T-helper 17 cell (primary cell): ENCODE measurements at places on chromosomes 6 and 20. TPM values are rescaled to one million over a fixed set of nuclear protein-coding genes. Genes with fewer than 3 reads are reported as not detected.

Gene LY6G5C
- 4.6 TPM for total RNA-seq

GRCh38 chr20:49644980-49645565 is 68.6 kb downstream of the B4GALT5 start:
- H3K27me3 ChIP-seq: no peaks in the 10 kb centered on the region
- H3K4me1 ChIP-seq: peaks cover 13% of the 10 kb centered on the region
- H3K27ac ChIP-seq: no peak overlapping the region
- no peak for DNase-seq

DNA sequence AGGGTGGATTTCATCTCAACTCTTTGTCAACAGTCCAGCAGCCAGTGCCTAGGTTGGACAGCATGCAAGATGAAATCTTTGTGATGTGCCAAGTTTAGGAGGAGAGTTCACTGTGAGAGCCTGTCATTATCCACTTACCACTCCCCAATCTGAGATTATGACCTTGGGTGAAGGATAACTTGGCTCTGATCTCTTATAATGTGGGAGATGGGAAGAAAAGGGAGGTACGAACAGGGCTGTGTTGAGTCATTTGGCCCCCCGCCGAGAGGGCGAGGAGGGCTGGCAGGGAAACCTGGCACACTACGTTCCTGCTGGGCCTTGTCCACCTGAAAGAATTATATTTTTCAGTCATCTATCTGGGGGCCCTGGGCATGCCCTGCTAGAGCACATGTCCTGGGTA is 35.8 kb downstream of the LAMA4 start:
- H3K36me3 ChIP-seq: no peaks in the 10 kb centered on the region
- H3K27ac ChIP-seq: no peak overlapping the region
- no peaks in the 10 kb centered on the region for H3K4me1 ChIP-seq
- no peak for DNase-seq
- no peak overlapping the region for H3K4me3 ChIP-seq

DNA sequence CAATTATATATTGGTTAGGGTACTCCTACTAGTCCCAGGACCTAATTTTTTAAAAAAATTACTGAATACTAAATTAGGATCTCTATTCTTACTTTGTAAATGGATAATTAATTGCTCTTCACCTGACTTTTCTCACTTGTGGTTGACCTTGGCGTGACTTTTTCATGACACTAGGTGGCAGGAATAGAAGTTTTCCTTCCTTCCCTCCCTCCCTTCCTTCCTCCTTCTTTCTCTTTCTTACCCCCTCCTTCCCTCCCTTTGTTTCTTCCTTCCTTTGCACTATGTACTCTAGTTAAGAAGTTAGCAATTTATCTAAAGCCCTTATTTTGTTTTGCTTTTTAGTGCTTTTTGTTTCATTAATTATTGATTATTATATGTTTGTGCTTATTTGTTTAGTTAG is 20.4 kb upstream of the HBS1L start:
- peaks cover 6% of the 10 kb centered on the region for H3K27me3 ChIP-seq
- H3K36me3 ChIP-seq: no peaks in the 10 kb centered on the region
- no peak for DNase-seq
- H3K4me1 ChIP-seq: peaks cover 3% of the 10 kb centered on the region

GRCh38 chr6:11277275-11278206 is 45.1 kb upstream of the NEDD9 start:
- H3K4me1 ChIP-seq: peaks cover 47% of the 10 kb centered on the region
- DNase-seq: no peak
- H3K27me3 ChIP-seq: no peaks in the 10 kb centered on the region

DNA sequence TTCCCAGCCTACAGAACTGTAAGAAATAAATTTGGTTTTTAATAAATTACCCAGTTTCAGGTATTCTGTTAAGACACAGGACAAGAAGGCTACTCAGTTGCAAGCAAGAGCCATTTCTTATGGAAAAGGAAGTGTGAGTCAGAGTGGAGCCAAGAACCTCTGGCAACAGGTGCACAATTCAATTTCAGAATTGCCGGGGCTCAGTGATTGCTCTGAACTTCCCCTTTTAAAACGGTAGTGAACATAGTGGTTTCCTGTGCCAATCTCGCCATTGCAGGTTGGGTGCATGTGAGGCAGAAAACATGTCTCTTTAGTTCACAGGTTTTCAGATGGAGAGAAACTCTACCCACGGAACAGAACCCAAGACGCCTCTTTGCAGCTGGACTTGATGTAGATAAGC is 16.4 kb downstream of the PIGT start:
- H3K27ac ChIP-seq: no peak overlapping the region
- H3K4me3 ChIP-seq: no peak overlapping the region
- no peak for DNase-seq
- peaks cover 2% of the 10 kb centered on the region for H3K36me3 ChIP-seq
- peaks cover 12% of the 10 kb centered on the region for H3K4me1 ChIP-seq

GRCh38 chr20:14832630-14833029 is 495.2 kb upstream of the FLRT3 start:
- no peak for DNase-seq
- H3K27ac ChIP-seq: no peak overlapping the region
- no peak overlapping the region for H3K4me3 ChIP-seq

- peak within 1 kb of the TSS; percentile 74 for H3K4me3 ChIP-seq
- peaks cover 7% of the 10 kb centered on the region for H3K4me1 ChIP-seq
- H3K27me3 ChIP-seq: peaks cover 40% of the 10 kb centered on the region
- H3K36me3 ChIP-seq: peaks cover 3% of the 10 kb centered on the region
These were observed at the start of gene TBXT for GRCh38 chr6:166167801-166168615. Gene TBXT (minus strand): TSS chr6:166167851. CDS start chr6:166167591, 260 bp downstream.

- H3K4me3 ChIP-seq: no peak overlapping the region
- DNase-seq: no peak
- no peaks in the 10 kb centered on the region for H3K27me3 ChIP-seq
- H3K36me3 ChIP-seq: peaks cover 10% of the 10 kb centered on the region
- H3K4me1 ChIP-seq: peaks cover 6% of the 10 kb centered on the region
- no peak overlapping the region for H3K27ac ChIP-seq
These were observed 124.4 kb downstream of the TCP11 start for GRCh38 chr6:35016502-35017321.

DNA sequence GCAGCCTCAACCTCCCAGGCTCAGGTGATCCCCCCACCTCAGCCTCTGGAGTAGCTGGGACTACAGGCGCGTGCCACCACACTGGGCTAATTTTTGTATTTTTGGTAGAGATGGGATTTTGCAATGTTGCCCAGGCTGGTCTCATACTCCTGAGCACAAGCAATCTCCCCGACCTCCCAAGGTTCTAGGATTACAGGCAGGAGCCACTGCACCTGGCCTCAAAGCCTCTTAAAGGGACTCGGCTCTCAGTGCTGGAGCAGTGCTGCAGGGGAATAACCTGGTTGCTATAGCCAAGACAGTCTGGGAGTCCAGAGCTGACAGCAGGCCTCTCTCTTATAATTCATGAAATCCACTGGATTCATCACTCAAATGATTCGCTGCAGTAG is 17.0 kb downstream of the GHRH start:
- H3K4me3 ChIP-seq: no peak overlapping the region
- no peak overlapping the region for H3K27ac ChIP-seq
- H3K27me3 ChIP-seq: no peaks in the 10 kb centered on the region
- H3K36me3 ChIP-seq: peaks cover 13% of the 10 kb centered on the region
- DNase-seq: no peak
- H3K4me1 ChIP-seq: no peaks in the 10 kb centered on the region

DNA sequence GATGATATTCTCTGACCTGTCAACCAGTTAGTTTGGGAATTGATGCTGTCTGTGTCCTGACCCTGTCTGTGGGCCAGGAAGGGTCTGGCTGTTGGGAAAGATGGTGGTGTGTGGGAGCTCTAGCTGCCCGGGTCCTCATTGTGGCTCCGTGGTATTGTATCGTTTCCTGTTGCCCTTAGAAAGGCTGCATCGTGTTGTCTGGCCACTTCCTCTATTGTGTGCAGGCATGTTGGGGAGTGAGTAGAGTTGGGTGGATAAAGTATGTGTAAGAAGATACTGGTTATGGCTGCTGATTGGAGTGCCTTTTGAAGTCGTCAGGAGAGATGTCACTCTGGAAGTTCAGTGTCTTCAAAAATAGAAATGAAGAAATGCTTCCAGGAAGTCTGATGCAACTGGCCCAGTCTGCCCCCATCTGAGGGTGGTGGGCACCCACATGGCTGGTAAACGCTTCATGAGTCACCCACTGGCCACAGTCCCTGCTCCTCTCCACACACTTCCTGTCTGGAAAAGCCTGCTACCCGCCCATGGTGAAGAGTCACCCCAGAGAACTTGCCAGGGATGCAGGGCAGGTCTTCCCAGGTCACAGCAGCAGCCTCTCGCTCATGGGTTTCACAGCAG is 27.9 kb downstream of the PPARD start:
- H3K36me3 ChIP-seq: peaks cover 8% of the 10 kb centered on the region
- H3K27me3 ChIP-seq: no peaks in the 10 kb centered on the region
- DNase-seq: no peak
- peak overlapping the region; percentile 58 for H3K4me3 ChIP-seq

GRCh38 chr20:21259346-21259745 is 43.8 kb upstream of the XRN2 start:
- DNase-seq: no peak
- no peak overlapping the region for H3K4me3 ChIP-seq
- H3K27me3 ChIP-seq: peaks cover 21% of the 10 kb centered on the region
- no peaks in the 10 kb centered on the region for H3K36me3 ChIP-seq
- no peak overlapping the region for H3K27ac ChIP-seq
- H3K4me1 ChIP-seq: no peaks in the 10 kb centered on the region

Gene TRIM26
- 51.2 TPM for total RNA-seq

- H3K27me3 ChIP-seq: no peaks in the 10 kb centered on the region
- H3K4me1 ChIP-seq: no peaks in the 10 kb centered on the region
- H3K36me3 ChIP-seq: no peaks in the 10 kb centered on the region
- no peak for DNase-seq
These were observed 124.5 kb upstream of the GJE1 start for GRCh38 chr6:142008016-142008735.

GRCh38 chr6:33078919-33079521 is 3.2 kb downstream of the HLA-DPB1 start:
- H3K4me3 ChIP-seq: peak overlapping the region; percentile 7
- no peak for DNase-seq
- peaks cover 50% of the 10 kb centered on the region for H3K4me1 ChIP-seq
- peak overlapping the region; percentile 68 for H3K27ac ChIP-seq

Gene METTL24
- not detected for total RNA-seq

GRCh38 chr20:41177636-41178035 is 40.3 kb downstream of the PLCG1 start:
- H3K27me3 ChIP-seq: no peaks in the 10 kb centered on the region
- H3K4me3 ChIP-seq: no peak overlapping the region
- H3K4me1 ChIP-seq: peaks cover 13% of the 10 kb centered on the region

Gene MATN4
- total RNA-seq: not detected

Gene POLH
- 13.3 TPM for total RNA-seq

Gene OR2H2
- not detected for total RNA-seq

Gene TBC1D22B
- 11.2 TPM for total RNA-seq

GRCh38 chr6:29490552-29490951 is 2.8 kb upstream of the MAS1L start:
- no peak overlapping the region for H3K4me3 ChIP-seq
- no peak overlapping the region for H3K27ac ChIP-seq

DNA sequence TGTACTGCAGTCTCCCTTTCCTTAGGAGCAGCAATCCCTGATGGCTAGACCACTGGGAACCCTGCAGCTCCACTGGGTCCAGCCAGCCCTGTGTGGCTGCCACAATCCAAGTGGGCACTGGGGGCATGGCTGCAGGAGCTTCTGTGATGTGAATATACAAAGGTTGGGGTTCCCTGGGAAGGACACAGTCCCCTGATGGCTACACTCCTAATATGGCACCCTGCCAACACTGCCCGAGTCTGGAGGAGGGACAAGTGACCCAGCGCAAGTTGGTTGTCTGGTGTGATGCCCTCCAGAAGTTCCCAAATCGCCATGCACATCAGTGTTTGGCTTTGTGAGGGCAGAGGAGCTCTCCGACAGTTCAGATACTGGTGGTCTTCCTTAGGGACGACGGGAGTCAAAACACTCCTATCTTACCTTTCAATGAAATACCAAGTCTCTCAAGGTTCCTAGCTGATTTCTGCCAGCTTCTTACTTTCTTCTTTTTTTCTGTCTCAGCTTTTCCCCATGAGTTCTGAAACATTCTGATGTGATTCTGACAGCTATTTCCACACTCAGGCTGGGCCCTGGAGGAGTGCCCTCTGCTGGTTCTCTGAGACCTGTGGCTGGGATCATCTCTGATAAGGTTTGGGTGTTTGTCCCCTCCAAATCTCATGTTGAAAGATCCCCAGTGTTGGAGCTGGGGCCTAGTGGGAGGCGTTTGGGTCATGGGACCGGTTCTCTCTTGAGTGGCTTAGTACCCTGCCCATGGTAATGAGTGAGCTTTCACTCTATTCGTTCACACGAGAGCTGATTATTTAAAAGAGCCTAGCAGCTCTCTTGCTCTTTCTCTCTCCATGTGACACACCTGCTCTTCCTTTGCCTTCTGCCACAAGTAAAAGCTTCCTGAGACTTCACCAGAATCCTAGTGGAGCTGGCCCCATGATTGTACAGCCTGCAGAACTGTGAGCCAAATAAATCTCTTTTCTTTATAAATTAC is 15.5 kb upstream of the ZFP57 start:
- H3K27me3 ChIP-seq: peaks cover 19% of the 10 kb centered on the region
- no peak overlapping the region for H3K4me3 ChIP-seq
- H3K36me3 ChIP-seq: peaks cover 3% of the 10 kb centered on the region
- no peak overlapping the region for H3K27ac ChIP-seq

DNA sequence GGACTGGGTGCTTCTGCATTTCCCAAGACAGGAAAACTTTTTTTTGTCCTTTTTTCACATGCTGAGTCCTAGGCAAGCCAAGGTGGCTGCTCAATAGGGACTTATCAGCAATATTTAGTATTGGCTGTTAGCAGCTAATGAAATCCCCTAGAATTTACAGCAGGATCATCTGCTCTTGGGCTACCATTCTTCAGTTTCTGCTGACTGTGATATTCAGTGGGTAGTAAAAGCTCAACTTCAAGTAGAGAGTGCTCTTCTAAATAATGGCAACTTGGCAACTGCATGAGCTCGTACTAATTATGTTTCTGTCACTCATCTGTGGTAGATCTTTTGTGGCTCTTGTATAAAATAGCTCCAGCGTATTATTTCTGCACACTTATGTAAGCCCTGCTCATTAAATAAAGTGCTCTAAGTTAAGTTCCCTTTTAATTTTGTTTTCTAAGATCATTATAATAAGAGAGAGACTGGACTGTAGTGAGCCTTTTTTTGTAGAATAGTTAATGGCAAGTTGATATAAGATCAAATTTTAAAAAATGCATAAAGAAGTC is 110.3 kb downstream of the SLC35F1 start:
- H3K27ac ChIP-seq: no peak overlapping the region
- no peaks in the 10 kb centered on the region for H3K4me1 ChIP-seq
- DNase-seq: no peak
- no peaks in the 10 kb centered on the region for H3K36me3 ChIP-seq

Gene CST5
- total RNA-seq: not detected

DNA sequence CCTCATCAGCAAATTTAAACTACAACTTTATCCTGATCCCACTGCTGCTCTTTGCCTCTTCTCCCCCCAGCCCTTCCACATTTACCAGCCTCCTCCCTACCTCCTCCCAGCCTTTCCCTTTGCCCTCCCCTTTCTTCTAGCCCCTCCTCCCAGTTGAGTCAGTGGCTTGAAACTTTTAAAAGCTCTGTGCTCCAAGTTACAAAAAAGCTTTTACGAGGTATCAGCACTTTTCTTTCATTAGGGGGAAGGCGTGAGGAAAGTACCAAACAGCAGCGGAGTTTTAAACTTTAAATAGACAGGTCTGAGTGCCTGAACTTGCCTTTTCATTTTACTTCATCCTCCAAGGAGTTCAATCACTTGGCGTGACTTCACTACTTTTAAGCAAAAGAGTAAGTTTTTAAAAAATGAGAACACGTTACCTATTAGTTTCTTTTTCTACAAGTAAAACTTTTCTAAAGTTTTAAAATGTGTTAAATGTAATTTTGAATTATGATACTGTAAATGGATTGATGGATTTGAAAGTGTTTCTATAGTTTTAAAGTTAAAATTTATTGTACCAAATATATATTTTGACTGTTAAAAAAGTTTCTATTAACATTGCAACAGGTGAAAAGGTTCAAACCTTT is at the start of gene GJA1:
GJA1 (plus strand) TSS at position 203 of the 626 bp plus-strand sequence. CDS start 11,202 bp downstream, outside the sequence.
- peaks cover 19% of the 10 kb centered on the region for H3K4me1 ChIP-seq
- H3K27ac ChIP-seq: no peak within 1 kb of the TSS
- H3K27me3 ChIP-seq: peaks cover 50% of the 10 kb centered on the region
- peaks cover 2% of the 10 kb centered on the region for H3K36me3 ChIP-seq
- peak within 1 kb of the TSS; percentile 92 for H3K4me3 ChIP-seq
